ENCODE measurements at places on chromosomes 13 and 19.

DNA sequence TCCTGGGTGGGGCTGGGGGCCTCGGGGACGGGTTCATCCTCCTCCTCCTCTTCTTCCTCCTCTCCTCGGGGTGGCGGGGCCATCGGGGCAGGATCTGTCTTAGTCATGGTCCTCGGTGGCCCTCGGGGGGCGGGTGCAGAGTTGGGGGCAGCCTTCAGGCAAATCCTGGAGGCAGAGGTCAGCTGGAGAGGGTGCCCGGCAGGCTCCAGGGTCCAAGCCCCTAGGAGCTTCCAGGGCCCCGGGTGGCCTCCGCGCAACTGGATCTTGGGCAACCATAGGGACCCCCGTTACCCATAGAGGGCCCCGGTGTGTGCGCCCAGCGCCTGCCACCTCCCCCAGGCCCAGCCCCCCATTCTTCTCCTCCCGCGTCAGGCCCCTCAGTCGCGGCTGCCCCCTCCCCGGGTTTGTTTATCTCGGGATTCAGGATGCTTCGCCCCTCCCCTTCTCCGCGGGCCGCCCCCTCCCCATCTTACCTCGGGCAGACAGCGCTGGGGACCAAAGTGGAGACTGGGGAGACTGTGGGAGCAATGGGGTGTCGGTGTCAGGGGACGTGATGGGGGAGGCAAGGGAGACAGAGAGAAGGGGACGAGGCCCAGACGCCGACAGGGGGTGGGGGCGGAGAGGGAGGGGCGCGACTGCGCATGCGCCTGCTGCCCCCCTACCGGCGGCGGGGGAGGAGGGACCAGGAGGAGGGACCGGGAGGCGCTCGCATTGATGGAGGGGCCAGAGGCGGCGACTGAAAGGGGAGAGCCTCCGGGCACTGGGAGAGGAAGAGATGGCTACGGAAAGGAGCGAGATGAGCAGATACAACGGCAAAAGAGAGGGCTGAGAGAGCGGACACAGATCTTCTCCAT, at the start of gene CLIP3:
Gene CLIP3 (minus strand): TSS at position 623 of the 854 bp plus-strand sequence. CDS start 516 bp downstream, at position 107.
- DNase-seq = peak; percentile 63

DNA sequence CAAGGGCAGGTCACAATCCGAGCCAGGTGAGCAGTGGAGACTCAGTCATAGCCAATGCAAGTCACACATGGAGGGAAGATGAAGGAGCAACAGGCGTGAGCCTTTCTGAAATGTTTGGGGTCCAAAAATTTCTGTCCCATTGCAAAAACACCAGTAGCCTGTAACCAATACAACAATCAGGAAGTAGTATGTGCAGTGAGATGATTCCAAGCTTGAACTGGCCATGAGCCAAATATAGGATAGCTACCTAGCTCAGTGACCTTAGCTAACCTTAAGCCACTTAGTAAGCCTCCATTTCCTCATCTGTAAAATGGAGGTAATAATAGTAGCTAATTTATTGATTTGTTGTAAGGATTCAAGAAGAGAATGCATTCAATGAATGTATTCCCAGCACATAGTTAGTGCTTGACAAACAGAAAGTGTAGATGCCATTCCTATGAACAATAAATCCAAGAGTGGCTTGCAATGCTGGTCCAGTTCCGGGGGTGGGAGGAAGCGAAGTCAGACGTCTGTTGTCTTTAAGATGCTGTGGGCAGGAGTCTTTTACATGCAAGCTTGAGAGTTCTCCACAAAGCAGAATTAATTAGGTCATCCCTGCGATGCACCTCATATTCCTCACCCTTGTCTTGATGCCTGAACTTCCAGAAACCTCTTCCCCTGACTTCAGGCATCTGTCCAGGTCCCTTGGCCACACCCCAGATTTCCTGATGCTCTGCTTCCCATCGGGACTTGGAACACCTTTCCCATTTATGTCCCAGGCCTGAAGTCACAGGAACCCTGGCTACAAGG, 195.7 kb upstream of the UBL3 start:
- DNase-seq = no peak

DNA sequence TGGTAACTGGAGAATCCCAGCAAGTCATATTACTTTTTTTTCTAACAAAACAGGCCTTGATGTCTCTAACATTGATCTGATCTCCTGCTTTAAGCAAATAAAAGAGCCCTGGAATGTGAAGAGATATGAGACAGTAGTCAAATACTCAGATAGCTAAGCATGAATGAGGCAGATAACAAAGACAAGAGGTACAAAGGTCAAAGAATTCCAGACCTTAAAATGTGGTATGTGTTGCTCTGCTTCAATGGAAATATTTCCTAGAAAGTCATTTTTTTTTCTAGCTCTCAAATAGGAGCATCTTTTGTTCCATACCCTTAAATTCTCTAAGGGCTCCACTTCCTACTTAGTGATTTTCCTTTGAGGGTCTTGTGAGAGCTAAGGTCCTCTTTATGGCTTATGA, 54.6 kb downstream of the ZNF254 start:
- DNase-seq = no peak

DNA sequence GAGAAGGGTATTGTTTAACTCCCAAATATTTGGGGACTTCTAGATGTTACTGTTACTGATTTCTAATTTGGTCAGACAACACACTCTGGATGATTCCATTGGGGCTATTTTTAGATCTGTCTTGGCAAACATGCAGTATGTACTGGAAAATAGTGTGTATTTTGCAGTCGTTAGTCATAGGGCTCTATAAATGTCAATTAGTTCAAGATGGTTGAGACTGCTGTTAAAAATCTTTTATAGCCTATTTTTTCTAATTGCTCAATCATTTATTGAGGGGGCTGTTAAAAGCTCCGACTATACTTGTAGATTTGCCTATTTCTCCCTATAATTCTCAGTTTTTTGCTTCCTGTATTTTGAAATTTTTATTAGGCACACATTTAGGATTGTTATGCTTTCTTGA, 31.4 kb downstream of the PPP5C start:
- no peak for DNase-seq

GRCh38 chr19:18593367-18594095, 4.9 kb downstream of the REX1BD start:
- DNase-seq = no peak

DNA sequence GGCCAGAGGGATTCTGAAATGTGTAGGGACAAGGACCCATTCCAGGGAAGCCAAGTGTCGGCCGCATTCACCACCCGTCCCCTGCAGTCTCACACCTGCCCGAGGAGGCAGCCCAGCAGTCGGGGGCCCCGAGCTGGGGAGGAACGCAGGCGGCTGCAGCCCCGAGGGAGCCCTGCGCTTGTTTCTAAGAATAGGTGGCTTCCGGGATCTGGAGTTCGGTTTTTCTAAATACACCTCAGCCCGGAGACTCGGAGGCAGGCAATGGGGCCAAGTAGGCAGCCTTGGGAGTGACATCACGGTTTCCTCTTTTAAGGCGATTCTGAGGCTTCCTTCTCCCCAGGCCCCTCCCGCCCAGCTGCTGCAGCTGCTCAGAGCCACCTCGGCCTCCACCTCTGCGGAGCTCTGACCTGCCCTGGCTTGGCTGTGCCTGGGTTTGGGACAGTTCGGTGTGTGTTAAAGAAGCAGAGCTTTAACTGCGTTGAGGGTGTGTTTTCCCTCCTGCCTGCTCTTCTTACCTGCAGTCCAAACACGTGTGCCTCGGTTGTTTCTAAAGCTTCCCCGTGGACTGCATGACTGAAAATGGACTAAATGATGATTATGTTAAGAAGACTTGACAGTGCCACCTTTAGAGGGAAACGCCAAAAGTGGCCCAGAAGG, 80.5 kb downstream of the COL4A2 start:
- DNase-seq = peak; percentile 71

GRCh38 chr13:110521946-110522345, 39.6 kb downstream of the RAB20 start:
- DNase-seq = no peak

- no peak for DNase-seq
Measured at GRCh38 chr19:51030631-51031030, 4.2 kb downstream of the KLK12 start.

- peak; percentile 62 for DNase-seq
Measured at GRCh38 chr19:17073869-17074633, 1.2 kb downstream of the HAUS8 start.

GRCh38 chr13:35475960-35476943, at the start of gene MAB21L1:
TSS of gene MAB21L1 (minus strand) at chr13:35476689. CDS start at chr13:35476138, 551 bp downstream.
- no peak for DNase-seq

DNA sequence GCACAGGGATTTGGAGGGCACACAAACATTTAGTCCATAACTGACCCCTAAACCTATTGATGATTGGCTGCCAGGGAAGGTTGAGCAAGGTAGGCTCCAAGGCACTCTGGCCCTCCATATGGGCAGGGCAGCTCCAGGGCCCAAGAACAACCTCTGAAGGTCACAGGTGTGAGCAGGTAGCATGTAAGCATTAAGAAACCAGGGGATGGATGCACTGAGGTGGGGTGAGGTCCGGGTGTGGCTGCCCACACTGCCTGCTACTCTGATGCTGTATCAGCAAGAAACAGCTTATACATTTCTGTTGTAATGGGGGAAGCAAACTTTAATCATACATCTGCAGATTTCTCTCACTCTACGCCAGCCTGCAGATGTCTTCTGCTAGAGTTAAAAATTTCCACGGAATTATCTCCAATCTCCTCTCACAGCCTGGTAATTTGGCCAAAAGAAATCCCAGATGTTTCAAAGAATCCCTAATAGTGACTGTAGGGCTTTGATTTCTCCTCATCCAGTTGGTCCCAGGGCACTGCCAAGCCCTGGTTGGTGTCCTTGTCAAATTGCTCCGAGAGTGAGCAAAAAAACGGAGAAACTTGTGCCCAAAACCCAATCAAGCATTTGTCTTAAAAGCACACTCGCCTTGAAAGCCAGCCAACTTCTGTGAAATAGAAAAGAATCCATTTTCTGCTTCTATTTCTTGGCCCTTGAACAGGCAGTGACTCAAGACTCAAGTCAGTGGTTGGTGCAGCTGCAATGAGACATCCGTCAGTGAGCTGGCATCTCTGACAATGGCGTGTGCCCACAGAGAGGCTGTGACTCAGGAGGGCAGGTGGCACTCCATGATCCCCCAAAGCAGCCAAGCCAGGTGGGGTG, 72.5 kb upstream of the MRI1 start:
- DNase-seq = peak; percentile 96

- no peak for DNase-seq
Measured at GRCh38 chr19:37763488-37763887, 15.9 kb downstream of the ZNF573 start.

DNA sequence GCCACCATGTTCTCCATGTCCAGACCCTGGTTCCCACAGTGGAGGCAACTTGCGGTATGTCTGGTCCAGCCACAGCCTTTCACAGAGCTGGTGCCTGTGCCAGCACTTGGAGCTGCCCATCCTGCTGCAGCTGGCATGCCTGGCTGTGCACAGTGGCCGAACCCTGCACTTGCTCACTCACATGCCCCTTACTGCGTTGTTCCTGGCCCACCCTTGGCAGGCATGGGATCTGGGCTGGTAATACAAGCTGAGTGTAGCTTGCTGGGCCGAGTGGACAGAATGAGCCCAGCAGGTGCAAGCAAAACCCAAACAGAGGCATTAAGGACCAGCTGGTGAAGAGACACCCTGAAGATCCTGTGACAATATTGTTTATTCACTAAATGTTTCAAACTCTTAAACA, 583.9 kb upstream of the SLITRK6 start:
- no peak for DNase-seq

DNA sequence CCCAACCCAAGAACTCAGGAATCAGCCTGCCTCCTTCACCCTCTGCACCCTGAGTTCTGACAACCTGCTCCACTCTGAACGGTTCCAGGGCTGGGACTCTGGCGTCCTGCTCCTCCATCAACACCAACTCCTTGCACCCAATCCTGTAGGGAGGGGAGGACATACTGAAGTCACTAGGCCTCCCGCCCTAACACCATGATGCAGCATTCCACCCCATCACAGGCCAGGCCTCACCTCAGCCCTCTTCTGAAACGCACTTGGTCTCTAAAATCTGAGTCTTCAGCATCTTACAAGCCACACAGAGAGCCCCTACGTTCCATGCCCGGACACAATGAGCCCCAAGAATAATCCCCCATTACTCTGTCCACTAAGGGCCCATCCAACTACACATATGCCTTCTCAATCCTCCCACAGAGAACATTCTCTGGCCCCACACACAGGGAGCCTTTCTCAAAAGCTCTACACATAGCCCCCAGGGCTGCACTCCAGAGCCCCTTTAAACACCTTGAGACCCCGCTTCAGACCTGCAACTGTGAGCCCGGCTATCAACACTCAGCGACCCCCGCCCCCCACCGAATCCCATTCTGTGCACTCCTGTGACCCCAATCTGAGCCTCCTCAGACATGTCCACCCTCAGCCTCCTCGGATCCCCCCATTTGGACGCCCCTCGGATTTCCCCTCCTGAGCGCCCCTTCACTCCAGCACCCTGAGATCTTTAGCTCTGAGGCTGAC, 567 bp downstream of the ALKBH6 start:
- no peak for DNase-seq

DNA sequence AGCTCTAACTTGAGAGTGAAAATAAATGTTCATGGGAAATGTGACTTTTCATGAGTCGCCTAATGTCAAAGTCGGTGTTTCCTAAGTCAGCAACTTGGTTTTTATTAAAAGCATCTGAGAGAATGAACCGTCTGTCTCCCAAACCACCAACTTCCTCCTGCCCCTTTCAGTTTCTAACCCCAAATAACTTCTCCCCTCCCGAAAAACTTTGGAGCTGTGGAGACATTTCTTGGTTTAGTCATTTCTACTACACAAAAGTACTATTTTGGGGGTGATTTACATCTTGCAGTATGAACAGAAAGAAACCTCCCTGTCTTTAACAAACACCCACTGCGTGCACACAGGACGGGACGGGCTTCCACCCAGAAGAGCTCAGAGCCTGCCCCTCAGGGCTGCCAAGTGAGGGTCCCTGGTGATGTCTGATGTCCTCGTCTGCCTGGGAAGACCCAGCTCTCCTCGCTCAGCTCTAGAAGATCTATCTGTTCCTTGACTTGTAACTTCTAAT, 65.0 kb downstream of the RASA3 start:
- DNase-seq = no peak

- no peak for DNase-seq
Measured at GRCh38 chr19:8504919-8505318, 2.5 kb upstream of the PRAM1 start.

DNA sequence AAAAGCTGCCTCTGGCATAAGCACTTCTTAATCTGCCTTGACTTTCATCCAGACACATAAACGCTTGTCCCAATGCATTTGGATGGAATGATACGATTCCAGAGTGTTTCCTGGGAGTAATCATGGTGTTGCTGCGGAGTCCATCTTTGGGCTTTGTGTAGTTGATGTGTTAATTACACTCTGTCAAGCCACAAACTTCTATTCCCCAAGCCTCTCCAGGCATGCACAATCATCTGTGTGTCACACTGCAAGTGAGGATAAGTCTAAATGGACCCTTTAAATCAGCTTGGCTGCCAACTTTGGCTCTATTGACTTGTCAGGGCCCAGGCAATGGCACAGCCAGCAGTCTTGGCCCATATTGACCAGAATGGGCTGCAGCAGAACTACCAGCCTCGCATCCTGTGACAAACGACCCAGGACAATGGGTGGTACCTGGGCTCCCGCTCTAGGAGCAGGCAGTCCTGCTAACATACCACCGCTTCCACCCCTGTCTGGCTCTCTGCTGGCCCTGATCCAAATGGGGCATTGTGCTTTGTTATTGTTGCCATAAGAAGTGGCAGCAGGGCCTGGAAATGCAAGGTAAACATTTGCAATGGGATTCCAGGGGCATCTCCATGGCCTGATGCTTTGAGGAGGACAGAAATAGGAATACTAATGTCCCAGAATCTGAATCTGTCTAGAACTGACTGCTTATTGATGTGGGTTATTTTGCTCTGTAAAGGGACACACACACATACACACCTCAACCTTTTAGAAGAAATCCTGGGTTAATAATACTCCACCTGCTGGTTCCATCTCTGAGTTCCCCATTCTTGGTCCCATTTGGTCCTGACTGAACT, 127.2 kb downstream of the DNAJC15 start:
- DNase-seq = no peak
